ENCODE measurements at places on chromosomes 4 and X. TPM values are rescaled to one million over a fixed set of nuclear protein-coding genes. Genes with fewer than 3 reads are reported as not detected.

DNA sequence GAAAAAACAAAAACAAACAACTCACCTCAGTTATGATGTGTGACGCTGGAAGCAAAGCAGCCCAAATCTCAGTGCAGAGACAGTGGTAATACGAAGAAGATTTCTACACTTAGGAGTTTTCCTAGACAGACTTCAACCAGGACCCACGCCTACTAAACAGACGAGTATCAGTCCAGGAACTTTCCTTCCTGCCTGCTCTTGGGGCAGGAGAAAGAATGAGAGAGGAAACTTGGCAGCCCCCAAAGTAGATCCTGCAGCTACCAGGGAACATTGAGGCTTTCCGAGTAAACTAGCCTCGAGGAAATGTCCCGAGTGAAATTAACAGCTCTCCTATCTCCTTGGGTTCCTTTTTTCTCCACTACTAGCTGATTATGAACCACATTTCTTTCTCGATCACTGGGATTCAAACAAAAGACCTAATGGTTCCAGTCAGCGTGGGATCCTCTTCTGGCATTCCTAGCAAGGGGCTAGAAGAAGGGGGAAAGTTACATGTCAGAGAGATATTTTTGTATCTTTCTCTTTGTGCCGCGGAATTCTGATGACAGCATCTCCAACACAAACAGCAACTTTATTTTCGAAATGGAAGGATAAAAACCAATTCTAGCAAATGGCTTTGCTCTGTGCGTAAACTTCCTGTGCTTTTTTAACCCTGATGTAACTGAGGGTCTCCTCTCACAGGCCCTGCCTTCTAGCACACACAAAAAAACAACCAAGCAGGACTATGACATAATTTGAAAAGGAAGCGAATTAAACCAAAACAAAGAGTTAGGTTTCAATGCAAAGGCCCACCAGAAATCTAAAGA, 53.2 kb downstream of the PPM1K start:
- H3K27ac ChIP-seq = peak overlapping the region; percentile 26
- H3K4me1 ChIP-seq = peaks cover 11% of the 10 kb centered on the region
- no peaks in the 10 kb centered on the region for H3K36me3 ChIP-seq
- peaks cover 17% of the 10 kb centered on the region for H3K27me3 ChIP-seq

DNA sequence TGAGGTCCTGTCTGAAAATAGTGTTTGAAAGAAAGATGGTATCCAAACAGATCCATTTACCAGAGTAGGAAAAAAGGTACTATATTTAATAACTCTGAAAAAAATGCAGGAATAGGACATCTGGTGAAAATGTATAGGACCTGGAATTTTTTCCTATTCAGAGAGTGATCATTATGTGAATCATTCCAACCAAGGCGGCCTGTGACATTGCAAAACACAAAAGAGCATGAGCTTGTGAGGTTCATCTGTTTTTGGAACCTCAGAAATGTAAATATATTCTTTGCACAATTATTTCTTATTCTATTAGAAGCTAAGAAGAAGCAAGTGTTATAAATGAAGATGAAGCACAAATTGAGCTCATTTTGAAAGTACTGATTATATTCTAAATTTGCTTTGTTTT, 2.0 kb downstream of the C4orf51 start:
- H3K4me3 ChIP-seq = no peak overlapping the region
- H3K4me1 ChIP-seq = no peaks in the 10 kb centered on the region
- peaks cover 9% of the 10 kb centered on the region for H3K27me3 ChIP-seq
- H3K36me3 ChIP-seq = no peaks in the 10 kb centered on the region
- H3K27ac ChIP-seq = no peak overlapping the region

The PAGE5 gene
- total RNA-seq = not detected

- peaks cover 2% of the 10 kb centered on the region for H3K27me3 ChIP-seq
- H3K27ac ChIP-seq = no peak overlapping the region
Measured at GRCh38 chr4:119752936-119753335, 124.3 kb upstream of the PDE5A start.

The NSUN7 gene
- not detected for total RNA-seq

GRCh38 chr4:5826437-5827107, 66.3 kb downstream of the CRMP1 start:
- peaks cover 22% of the 10 kb centered on the region for H3K4me1 ChIP-seq
- H3K36me3 ChIP-seq = no peaks in the 10 kb centered on the region
- H3K27ac ChIP-seq = no peak overlapping the region
- H3K27me3 ChIP-seq = peaks cover 2% of the 10 kb centered on the region

DNA sequence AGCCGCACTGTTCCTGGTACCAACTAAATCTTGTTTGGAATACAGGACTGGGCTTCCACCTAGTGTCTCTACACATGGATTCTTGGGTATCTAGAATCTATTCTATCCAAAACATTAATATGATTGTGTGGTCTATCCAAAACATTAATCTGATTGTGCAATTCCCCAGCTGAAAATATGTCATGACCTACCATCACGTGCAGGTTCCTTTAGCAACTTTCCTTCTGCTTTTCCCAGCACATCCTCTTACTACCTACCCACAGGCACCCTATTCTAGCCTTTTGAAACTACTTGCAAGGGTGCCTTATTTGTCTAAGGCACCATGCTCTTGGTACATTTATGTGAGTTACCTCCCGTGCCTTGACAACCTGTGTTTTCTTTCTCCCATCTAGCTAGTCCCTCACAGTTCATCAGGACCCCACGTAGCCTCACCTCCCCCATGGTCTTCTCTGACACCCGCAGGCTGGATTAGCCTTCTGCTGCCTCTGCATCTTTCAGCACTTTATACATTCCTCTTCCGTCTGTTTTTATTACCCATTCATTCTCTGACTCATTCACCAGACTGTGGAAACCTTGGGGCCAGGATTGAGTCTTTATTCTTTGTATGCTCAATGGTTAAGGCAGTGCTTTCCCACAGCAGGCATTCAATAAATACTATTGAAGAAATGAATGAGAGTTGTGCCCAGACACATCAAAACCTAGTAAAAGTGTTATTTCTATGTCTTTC, 88.8 kb upstream of the FAM9B start:
- no peaks in the 10 kb centered on the region for H3K27me3 ChIP-seq
- no peak overlapping the region for H3K27ac ChIP-seq
- no peak overlapping the region for H3K4me3 ChIP-seq

The SEC31A gene
- 125 TPM for total RNA-seq

DNA sequence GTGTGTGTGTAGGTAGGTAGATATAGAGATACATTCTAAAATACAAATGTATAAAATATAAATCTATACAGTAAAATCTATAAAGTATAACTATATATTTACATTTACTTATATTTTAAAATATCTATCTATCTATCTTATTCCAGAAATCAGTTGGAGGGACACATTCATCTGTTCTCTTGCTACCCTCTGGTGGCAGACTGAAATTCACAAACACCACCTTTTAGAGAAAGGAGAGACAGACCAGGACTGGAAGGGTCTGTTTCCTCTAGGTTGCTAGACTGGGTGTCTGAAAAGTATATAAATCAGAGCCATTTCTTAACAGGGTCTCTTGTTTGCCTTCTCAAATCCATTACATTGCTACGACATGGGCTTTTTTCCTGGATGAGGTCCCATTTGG, 343.0 kb downstream of the OPHN1 start:
- no peaks in the 10 kb centered on the region for H3K27me3 ChIP-seq
- no peak overlapping the region for H3K27ac ChIP-seq
- H3K36me3 ChIP-seq = no peaks in the 10 kb centered on the region
- no peak overlapping the region for H3K4me3 ChIP-seq

GRCh38 chrX:136203438-136203837, 47.8 kb downstream of the MAP7D3 start:
- H3K4me3 ChIP-seq = no peak overlapping the region
- H3K27ac ChIP-seq = no peak overlapping the region
- peaks cover 21% of the 10 kb centered on the region for H3K4me1 ChIP-seq
- DNase-seq = no peak
- no peaks in the 10 kb centered on the region for H3K36me3 ChIP-seq

GRCh38 chrX:109281483-109282275, 200.2 kb downstream of the GUCY2F start:
- no peaks in the 10 kb centered on the region for H3K4me1 ChIP-seq
- no peak for DNase-seq
- no peak overlapping the region for H3K4me3 ChIP-seq
- no peaks in the 10 kb centered on the region for H3K27me3 ChIP-seq

The SPACA5 gene
- total RNA-seq = not detected

The FAM47E gene
- not detected for total RNA-seq

- no peak overlapping the region for H3K27ac ChIP-seq
- no peak for DNase-seq
- H3K36me3 ChIP-seq = no peaks in the 10 kb centered on the region
Measured at GRCh38 chrX:50865311-50865710, 45.2 kb upstream of the BMP15 start.

DNA sequence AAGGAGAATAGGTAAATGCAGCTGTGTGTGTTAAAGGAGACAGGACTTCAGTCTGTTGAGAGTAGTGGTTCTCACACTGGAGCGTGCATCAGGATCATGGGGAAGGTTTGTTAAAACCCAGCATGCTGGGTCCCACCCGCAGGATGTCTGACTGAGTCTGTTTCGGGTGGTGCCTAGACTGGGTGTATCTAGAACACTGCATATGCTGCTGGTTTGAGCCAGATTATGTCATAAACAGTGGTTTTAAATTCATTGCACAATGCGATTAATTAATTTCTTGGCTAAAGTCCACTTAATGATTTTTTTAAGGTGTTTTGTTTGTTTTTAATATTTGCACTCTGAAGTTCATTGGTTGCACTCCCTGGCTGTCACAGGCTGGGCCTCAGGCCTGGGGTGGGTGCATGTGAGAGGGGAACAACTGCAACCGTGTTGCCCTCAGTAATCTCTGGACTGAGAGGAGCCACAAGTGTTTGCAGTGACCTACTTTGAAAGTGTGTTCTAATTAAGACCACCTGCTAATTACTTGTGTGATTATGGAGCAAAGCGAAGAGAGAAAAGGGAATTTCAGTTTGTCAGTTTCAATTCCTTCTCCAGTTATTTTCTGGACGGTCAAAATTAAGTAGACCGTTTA, 8.3 kb downstream of the HCCS start:
- H3K4me3 ChIP-seq = no peak overlapping the region
- H3K27ac ChIP-seq = no peak overlapping the region
- H3K4me1 ChIP-seq = no peaks in the 10 kb centered on the region
- no peaks in the 10 kb centered on the region for H3K27me3 ChIP-seq
- H3K36me3 ChIP-seq = peaks cover 45% of the 10 kb centered on the region

- no peak overlapping the region for H3K27ac ChIP-seq
- no peak for DNase-seq
- no peak overlapping the region for H3K4me3 ChIP-seq
- no peaks in the 10 kb centered on the region for H3K4me1 ChIP-seq
- no peaks in the 10 kb centered on the region for H3K36me3 ChIP-seq
Measured at GRCh38 chr4:41727861-41728572, 20.5 kb downstream of the PHOX2B start.

DNA sequence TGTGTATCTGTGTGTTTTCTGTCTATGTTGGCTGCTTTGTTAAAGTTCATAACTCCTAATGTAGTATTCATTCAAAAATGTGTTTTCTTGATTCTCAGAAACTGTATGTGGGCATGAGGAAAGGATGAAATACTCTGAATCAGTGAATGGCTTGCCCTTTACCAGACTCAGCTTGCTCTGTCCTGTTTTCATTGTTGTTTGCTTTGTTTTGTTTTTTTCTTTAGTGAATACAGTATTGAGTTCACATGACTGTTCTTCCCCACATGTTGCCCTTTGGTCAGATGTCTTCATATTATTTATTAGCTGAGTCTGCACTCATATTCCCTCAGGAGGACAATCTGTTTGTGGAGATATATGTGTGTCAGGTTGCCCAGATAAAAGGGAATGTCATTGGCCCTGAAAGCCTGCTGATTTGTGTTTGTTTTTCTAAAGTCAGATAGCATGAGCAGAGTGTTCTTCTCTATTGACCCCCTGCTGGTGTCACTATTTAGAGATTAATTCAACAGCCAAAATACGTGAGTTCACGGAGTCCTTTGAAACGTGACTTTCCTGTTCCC, 1184.4 kb downstream of the RPA4 start:
- no peaks in the 10 kb centered on the region for H3K27me3 ChIP-seq
- DNase-seq = no peak
- no peaks in the 10 kb centered on the region for H3K36me3 ChIP-seq
- H3K27ac ChIP-seq = no peak overlapping the region
- H3K4me3 ChIP-seq = no peak overlapping the region

The PPP1R3F gene
- 6.3 TPM for total RNA-seq

- H3K4me3 ChIP-seq = no peak overlapping the region
- peak; percentile 66 for DNase-seq
- no peak overlapping the region for H3K27ac ChIP-seq
- H3K4me1 ChIP-seq = no peaks in the 10 kb centered on the region
- no peaks in the 10 kb centered on the region for H3K27me3 ChIP-seq
Measured at GRCh38 chr4:86043755-86044592, 315.9 kb downstream of the MAPK10 start.

GRCh38 chr4:88706574-88706973, 8.9 kb upstream of the NAP1L5 start:
- H3K36me3 ChIP-seq = peaks cover 44% of the 10 kb centered on the region
- no peaks in the 10 kb centered on the region for H3K4me1 ChIP-seq
- no peaks in the 10 kb centered on the region for H3K27me3 ChIP-seq
- no peak overlapping the region for H3K4me3 ChIP-seq

The FGF5 gene
- not detected for total RNA-seq

GRCh38 chr4:110200689-110201088, 2.3 kb upstream of the ELOVL6 start:
- H3K4me3 ChIP-seq = no peak overlapping the region
- H3K27me3 ChIP-seq = no peaks in the 10 kb centered on the region
- H3K27ac ChIP-seq = no peak overlapping the region
- peaks cover 8% of the 10 kb centered on the region for H3K36me3 ChIP-seq

- no peak for DNase-seq
- no peak overlapping the region for H3K27ac ChIP-seq
- no peak overlapping the region for H3K4me3 ChIP-seq
- H3K4me1 ChIP-seq = no peaks in the 10 kb centered on the region
- H3K27me3 ChIP-seq = peaks cover 33% of the 10 kb centered on the region
Measured at GRCh38 chr4:139921429-139922184, 232.4 kb downstream of the MAML3 start.

GRCh38 chrX:11465648-11466411, 172.6 kb downstream of the AMELX start:
- DNase-seq = no peak
- no peaks in the 10 kb centered on the region for H3K27me3 ChIP-seq
- no peaks in the 10 kb centered on the region for H3K36me3 ChIP-seq
- no peak overlapping the region for H3K4me3 ChIP-seq

DNA sequence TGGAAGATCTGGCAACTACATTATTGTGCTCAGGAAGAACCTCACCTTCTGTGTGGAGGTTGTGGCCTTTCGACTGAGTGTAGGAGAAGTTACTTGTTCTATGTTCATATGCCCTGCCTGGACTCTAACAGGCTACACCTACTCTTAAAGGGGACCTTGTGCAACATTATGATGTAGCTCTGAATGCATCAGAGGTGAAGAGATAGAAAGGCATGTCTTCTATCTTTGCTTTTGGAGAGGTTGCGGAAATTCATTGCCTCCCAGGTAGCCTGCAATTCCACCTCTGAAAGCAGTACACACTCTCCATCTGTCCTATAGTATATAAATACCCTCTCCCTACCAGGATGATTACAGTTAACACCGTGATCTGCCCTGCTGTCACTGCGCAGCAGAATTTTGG, 7.1 kb upstream of the SLAIN2 start:
- peaks cover 20% of the 10 kb centered on the region for H3K4me1 ChIP-seq
- no peak overlapping the region for H3K27ac ChIP-seq
- H3K4me3 ChIP-seq = no peak overlapping the region
- H3K27me3 ChIP-seq = peaks cover 7% of the 10 kb centered on the region
- no peak for DNase-seq

The RBM3 gene
- 317 TPM for total RNA-seq

The IL9R gene
- total RNA-seq = 8.5 TPM

Measured in activated CD4-positive, alpha-beta T cell treated with anti-CD3 and anti-CD28 coated beads, Interleukin-2, amount 10 ng/mL, durations not matched to agents 24 days and 14 days (primary cell).